GM23338 (cell line): ENCODE measurements at places on chromosomes 11 and 22. TPM values are rescaled to one million over a fixed set of nuclear protein-coding genes. Genes with fewer than 3 reads are reported as not detected.

The ART1 gene
- total RNA-seq = not detected in 2 replicates

GRCh38 chr11:65890324-65891218 is at the start of gene CCDC85B:
TSS of gene CCDC85B (plus strand) at chr11:65890673. CDS start at chr11:65890784, 111 bp downstream.
- peaks cover 25% of the 10 kb centered on the region for H3K27me3 ChIP-seq
- peaks cover 32% of the 10 kb centered on the region for H3K4me1 ChIP-seq
- H3K36me3 ChIP-seq = peaks cover 7% of the 10 kb centered on the region; the same call in 1 of the 2 replicates
- H3K4me3 ChIP-seq = peak within 1 kb of the TSS; percentile 93
- DNase-seq = peak; percentile 94

The GGT1 gene
- 4.5 and 7.4 TPM in 2 replicates for total RNA-seq

DNA sequence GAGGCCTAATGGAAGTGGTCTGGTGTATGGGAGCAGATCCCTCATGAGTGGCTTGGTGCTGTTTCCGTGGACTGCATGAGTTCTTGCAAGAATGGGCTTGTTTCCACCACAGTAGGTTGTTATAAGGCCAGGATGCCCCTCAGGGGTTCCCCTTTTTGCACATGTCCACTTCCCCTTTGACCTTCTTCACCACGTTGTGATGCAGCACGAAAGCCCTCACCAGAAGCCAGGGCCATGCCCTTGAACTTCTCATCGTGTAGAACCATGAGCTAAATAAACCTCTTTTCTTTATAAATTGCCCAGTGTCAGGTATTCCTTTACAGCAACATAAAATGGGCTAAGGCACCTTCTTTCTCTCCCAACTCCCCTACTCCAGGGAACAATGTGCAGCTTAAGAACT is 2.8 kb upstream of the NARS2 start:
- H3K36me3 ChIP-seq = no peaks in the 10 kb centered on the region
- H3K4me1 ChIP-seq = peaks cover 20% of the 10 kb centered on the region
- H3K27ac ChIP-seq = no peak overlapping the region
- no peak for DNase-seq

The OSBP gene
- total RNA-seq = 35.7 and 39.3 TPM in 2 replicates
